ENCODE measurements at places on chromosomes 7 and 10. TPM values are rescaled to one million over a fixed set of nuclear protein-coding genes. Genes with fewer than 3 reads are reported as not detected.

The CRTAC1 gene
- total RNA-seq, result 0.80 TPM

The CDC14C gene
- not detected for total RNA-seq

The OR6B1 gene
- not detected for total RNA-seq

The CDH23 gene
- total RNA-seq, result not detected

The TLL2 gene
- total RNA-seq, result 0.07 TPM

The PODXL gene
- 205 TPM for total RNA-seq

The LRRC61 gene
- total RNA-seq, result 0.13 TPM

The DNA2 gene
- 29.1 TPM for total RNA-seq

The LIPN gene
- not detected for total RNA-seq

The PDAP1 gene
- total RNA-seq, result 61.8 TPM

The ADD3 gene
- total RNA-seq, result 71.3 TPM

The MSMB gene
- total RNA-seq, result not detected

The VAX1 gene
- total RNA-seq, result not detected

The GRK5 gene
- 29.4 TPM for total RNA-seq

The RSU1 gene
- total RNA-seq, result 106 TPM

The LRMDA gene
- 8.6 TPM for total RNA-seq

The HOXA2 gene
- total RNA-seq, result 2.2 TPM

The AQP1 gene
- total RNA-seq, result 4.9 TPM
